Activated CD4-positive, alpha-beta T cell treated with anti-CD3 and anti-CD28 coated beads for 36 hours (primary cell): ENCODE measurements at places on chromosomes 12 and 14. TPM values are rescaled to one million over a fixed set of nuclear protein-coding genes. Genes with fewer than 3 reads are reported as not detected.

- DNase-seq: no peak
Observed at GRCh38 chr12:51381226-51382079, 9.8 kb downstream of the GALNT6 start.

Gene DMAC2L
- total RNA-seq: 7.4 TPM

GRCh38 chr12:13428538-13429265 is 232.2 kb downstream of the EMP1 start:
- no peak for DNase-seq

DNA sequence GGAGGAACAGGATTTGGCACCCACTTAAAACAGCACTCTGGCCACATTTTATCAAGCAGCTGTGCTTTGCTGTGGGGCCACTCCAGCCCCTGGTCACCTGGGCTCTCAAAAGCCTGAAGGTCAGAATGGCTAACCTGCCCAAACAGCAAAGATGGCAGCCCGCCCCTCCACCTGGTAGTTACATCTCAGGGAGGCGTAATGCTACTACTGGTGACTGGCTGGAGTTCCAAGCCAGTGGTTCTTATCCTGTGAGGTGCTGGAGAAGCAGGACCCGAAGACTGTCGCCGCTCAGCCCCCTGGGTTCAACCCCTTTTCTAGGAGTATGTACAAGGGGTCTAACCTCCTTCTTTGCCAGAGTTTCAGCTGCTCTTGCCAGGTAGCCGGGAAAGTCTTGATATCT is 467.4 kb upstream of the FOXG1 start:
- no peak for DNase-seq

Gene TEX22
- total RNA-seq: 1.4 TPM

DNA sequence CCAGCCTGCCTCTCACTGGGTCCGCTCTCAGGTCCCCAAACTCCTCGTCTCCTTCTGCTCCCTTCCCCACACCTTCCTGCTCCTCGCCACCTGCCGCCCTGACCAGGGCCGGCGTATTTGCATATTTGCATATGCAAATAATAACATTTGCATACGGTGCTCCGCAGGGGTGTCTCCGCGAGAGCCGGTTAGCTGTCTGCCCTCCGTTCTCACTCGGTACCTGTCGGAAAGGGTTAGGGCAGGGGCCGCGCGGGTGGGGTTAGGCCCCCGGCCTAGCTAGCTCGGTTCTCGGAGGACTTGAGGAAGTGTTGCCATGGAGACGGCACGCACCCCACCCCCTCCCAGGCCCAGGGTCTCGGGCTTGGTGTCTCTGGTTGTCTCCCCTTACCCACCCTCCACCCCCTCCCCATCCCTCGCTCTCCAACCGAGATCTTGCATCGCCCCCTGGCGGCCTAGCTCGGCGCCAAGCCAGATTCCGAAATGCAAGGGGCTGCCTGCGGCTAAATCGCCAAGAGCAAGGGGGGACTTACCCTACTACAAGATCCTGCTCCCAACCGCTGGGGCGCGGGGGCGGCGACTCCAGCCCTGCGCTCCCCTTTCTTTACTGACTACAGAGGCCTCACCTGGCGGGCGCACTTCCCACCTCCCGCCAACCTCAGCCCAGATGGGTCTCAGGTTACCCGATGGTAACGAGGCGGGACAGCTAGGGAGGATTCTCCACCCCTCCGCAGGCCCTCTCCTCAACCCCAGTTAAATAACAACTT is 8.1 kb downstream of the STAC3 start:
- peak; percentile 88 for DNase-seq

DNA sequence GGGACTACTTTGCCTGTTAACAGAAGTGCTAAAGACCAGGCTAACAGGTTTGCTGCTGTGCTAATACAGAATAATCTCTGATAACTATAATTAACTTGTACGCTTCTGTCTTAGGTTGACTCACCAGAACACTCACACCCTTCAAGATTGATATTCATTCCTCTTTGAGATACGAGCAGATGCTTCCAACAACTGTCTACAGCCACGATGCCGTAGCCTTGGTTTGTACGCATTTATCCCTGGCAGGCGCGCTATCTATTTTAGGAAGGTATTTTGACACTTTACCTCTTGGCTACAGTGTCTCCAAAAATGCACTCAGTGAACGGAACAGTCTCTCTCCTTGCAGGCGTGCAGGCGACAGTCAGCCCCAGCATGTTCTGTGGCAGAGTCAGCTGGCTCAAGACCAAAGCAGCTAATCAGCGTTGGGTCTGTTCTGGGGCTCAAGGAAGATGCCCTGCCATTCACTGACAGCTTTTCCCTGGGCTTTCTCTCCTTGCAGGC is 146.4 kb upstream of the PRICKLE1 start:
- no peak for DNase-seq

GRCh38 chr12:76820888-76821482 is 57.1 kb downstream of the ZDHHC17 start:
- DNase-seq: no peak

Gene BMP4
- total RNA-seq: not detected

Gene RERG
- total RNA-seq: not detected

GRCh38 chr12:56103066-56103711 is 1.2 kb upstream of the PA2G4 start:
- DNase-seq: no peak

Gene GALNT8
- 0.73 TPM for total RNA-seq

DNA sequence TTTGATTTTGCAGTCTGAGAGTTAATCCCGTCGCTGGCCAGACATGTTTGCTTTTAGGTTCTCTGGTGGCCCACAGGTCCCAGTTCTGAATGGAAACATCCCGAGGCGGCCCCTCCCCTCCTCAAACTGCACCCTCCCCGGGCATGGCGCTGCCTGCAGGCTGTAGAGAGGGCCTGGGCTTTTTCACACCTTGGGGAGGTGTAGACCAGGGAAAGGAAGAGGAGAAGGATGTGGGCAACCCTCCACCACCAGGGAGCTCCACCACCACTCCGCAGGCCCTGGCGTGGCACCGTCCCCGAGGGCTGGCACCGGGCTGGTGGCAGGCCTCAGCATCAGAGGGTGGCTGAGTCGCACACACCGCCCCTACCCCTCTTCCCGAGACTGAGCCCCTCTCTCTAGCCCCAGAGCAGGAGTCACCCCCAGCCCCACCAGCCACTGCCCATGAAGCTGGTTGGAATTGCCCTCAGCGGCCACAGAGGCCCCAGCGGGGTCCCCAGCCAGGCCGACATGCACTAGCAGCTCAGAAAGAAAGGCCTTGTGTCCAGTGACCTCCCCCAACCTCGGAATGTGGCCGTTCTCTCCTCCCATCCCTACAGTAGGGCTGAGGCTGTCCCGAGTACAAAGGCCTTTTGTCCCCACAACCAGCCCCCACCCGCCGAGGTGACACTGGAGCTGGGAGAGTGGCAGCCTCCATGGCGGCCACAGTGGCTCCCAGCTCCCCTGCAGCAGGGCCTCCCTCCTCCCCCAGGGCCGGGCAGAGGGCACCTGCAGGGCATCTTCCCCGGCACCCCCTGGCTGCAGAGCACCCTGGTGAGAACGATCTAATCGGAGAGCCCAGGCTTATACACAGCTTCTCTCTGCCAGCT is 23.5 kb upstream of the INF2 start:
- peak; percentile 71 for DNase-seq

DNA sequence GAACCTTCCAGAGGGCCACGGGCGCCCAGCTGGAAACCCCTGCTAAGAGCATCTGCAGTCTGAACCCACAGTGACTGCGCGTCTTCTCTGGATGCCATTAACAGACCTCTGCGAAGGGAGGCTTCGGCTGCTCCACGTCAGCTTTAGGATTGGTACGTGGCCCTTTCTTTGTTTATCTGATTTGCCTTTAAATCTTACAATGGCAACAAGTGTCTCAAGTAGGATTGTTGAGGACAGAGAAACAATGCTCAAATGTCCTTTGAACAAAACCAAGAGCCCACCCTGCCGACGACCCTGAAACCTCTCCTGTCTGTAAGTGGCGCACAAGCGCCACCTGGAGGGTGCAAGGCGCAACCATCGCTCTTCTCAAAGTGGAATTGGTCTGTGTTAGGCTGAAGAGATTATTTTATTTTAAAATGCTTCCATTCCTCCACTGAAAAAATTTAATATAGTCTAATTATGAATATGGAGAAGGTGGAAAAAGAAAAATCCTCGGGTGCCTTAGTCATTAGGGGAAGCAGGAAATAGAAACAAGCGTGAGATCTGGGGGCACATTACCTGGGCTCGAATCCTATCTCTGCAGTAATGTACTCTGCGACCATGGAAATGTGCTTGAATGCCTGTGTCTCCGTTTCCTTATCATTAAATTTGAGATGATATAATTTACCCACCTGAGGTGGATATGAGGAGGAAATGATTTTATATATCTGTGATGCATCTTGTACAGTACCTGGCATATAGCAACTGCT is 82.6 kb upstream of the PTPRB start:
- DNase-seq: peak; percentile 55

Gene IRAK3
- total RNA-seq: 0.82 TPM

Gene PRPH
- total RNA-seq: not detected

Gene CCDC177
- total RNA-seq: not detected

DNA sequence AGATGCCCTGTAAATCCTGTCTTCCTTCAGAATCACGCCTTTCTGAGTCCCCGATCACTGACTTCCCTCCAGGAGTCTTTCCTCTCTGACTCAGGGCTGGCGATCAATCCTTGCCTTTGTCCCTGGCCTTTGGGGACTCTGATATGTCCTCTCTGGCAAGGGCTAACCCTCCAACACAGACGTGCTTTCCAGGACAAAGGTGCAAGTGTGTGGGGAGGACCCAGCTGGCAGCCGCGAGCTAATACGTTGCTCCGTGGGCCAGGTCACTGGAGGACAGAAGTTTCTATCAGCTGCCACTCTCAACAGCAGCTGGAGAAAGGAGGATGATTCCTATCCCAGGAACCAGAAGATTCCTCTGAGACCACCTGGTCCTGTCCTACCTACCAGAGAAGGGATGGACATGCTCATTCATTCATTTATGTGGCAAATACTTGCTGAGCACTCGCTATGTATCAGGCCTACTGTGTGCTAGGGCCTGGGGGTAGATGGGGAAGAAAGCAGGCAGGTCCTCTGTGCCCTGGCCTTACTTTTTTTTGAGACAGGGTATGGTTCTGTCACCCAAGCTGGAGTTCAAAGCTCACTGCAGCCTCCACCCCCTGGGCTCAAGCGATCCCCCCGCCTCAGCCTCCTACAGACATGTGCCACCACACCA is 8.5 kb upstream of the SCARB1 start:
- no peak for DNase-seq

Gene IFNG-AS1
- 0.35 TPM for total RNA-seq

- DNase-seq: no peak
Observed at GRCh38 chr14:99431986-99432385, 48.7 kb downstream of the SETD3 start.

DNA sequence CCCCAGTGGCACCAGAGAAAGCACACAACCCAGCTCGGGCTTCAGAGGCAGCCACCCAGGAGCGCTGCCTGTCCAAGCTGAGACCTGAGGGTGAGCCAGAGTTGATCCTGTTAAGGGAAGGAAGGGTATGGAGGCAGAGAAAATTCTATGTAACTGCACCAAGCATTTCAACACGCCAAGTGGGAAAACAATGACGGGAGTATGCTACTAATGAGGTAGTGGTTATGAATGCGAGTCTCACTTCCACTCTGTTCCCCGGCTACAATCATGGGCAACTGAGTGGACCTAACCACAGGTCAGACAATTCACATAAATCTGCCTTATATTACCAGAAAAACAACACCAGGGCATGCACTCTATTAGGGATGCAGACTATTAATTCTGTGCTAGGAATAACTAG is 9.9 kb downstream of the ATG14 start:
- DNase-seq: no peak

- DNase-seq: no peak
Observed at GRCh38 chr12:110940933-110941332, 20.6 kb upstream of the MYL2 start.

DNA sequence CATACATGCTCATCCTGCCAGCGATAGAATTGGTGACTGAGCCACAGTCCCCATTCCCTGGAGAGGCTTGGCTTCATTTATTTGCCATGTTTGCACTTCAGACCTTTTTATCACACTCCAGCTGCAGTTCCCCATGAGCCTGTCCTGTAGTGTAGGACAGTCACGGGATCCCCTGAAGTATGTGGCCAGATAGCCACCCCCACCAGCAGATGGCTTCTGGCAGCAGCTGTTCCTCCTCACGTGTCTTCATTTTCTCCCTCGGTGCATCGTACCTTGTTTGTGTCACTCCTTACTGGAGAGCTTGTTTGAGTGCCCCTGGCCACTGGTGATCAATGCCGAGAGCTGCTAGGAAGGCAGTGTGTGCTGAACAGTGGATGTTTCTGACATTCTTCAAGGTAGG is 40.2 kb downstream of the UBE3B start:
- DNase-seq: no peak

GRCh38 chr14:39488600-39488999 is 56.4 kb upstream of the FBXO33 start:
- DNase-seq: no peak

- DNase-seq: no peak
Observed at GRCh38 chr12:64007853-64008252, 163.4 kb downstream of the SRGAP1 start.

DNA sequence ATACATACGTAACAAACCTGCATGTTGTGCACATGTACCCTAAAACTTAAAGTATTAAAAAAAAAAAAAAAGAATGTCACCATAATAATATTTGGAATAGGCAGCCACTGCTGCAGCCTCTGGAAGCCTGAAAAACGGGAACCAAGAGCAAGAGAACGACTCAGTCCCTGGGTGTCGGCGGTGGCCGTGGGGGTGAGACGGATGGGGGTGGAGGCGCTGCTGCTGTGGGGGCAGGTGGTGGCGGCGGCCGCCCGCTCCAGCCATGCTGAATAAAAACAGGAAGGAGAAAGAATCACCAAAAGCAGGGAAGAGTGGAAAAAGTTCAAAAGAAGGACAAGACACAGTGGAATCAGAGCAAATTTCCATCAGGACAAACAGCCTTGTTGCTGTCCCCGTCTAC is 46.9 kb downstream of the ZFYVE21 start:
- DNase-seq: no peak

GRCh38 chr14:69611172-69612013 is at the start of gene SUSD6:
Gene SUSD6, plus strand, starts transcription at chr14:69611596. Its CDS starts 46,997 bp downstream, at chr14:69658593.
- peak; percentile 95 for DNase-seq

- DNase-seq: peak; percentile 15
Observed at GRCh38 chr14:81710232-81710845, 176.7 kb upstream of the SEL1L start.
